ENCODE measurements at places on chromosomes 2 and 18.

DNA sequence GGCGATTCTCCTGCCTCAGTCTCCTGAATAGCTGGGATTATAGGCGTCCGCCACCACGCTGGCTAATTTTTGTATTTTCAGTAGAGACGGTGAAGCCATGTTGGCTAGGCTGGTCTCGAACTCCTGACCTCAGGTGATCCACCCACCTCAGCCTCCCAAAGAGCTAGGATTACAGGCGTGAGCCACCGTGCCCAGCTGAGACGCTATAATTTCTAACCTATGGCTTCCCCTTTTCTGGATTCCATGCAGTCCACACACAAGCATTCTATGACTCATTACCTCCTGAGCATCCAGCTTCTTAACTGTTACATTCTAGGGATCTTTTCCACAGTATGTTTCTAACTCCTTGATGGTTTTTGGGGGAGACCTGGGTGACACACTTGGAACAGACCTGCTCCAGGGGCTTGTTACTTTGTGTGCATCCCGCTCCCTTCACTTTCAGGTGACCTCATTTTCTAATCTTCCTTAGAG lies 11.8 kb upstream of the KCMF1 start:
- no peak for DNase-seq

DNA sequence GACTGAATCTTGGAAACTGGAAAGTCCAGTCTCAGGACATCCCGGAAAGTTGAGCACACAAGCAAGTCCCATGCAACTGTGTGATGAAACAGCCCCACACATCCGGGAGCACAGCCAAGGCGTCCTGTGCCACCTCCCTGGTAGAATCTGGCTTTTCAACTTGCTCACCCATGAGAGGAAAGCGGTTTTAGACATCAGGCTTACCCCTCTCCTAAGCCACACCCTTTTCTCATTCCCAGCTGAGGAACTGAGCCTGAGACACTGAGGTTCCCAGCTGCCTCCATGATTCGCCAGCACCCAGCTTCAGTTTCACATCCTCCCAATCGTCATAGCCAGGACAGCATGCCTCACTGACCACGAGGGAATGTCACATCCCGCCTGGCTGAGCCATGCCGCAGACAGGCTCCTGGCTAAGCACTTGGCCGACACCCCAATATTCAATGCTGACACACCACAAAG lies 60.3 kb downstream of the STEAP3 start:
- no peak for DNase-seq

- no peak for DNase-seq
Observed at GRCh38 chr2:132690664-132691303, 20.8 kb upstream of the LYPD1 start.

DNA sequence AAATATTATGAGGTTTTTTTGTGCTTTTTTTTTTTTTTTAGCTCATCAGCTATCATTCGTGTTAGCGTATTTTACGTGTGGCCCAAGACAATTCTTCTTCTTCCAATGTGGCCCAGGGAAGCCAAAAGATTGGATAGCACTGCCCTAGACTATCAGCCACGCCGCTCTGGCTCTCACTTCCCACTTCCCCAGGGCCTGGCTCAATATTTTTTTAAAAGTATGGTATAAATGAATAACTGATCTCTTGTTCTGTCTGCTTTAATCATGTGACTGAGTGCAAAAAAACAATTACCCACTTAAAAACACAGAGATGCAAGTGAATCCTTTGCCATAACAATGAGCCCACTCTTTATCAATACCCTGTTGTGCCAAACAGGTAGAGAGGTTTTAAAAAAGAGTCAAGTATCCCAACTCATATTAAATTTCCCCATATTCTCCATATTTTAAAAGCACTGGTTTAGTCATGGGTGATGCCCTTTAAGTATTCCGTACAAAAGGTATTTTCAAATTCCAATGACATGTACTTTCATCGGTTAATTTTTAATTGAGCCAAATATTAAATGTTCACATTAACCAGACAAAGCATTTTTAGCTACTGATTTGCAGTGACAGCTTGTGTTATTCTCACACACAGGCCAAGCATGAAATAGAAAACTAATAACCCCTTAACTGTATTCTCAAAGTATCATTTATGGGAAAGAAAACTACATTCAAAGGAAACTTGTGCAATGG lies 12.6 kb downstream of the BCL2 start:
- DNase-seq, result no peak

GRCh38 chr2:235453605-235454151 lies 40.2 kb upstream of the AGAP1 start:
- no peak for DNase-seq

DNA sequence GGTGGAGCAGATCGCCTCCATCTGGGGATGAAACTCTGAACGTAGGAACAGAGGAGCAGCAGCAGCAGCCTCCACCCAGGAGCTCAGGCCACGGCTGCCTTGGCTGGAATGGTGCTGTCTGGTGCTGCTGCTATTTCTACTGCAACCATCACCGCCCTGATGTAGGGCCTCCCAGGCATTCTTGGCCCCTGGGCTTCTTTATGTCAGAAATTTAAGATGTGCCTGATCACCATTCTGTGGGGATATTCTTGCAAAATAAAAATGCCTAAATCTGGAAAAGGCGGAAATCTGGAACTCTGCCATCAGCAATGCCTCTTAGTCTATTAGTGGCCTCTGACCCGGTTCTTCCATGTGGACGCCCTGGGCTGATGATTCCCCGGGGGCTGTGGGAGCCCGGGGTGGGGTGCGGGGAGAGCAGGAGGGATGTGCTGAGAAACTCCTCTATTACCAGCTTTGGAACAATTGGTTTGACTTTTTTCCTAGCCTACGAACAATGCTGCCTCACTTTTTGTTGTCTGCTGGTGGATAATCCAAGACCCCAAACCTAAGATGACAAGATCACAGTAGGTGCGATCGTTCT lies 47.2 kb downstream of the FAM124B start:
- DNase-seq, result no peak

DNA sequence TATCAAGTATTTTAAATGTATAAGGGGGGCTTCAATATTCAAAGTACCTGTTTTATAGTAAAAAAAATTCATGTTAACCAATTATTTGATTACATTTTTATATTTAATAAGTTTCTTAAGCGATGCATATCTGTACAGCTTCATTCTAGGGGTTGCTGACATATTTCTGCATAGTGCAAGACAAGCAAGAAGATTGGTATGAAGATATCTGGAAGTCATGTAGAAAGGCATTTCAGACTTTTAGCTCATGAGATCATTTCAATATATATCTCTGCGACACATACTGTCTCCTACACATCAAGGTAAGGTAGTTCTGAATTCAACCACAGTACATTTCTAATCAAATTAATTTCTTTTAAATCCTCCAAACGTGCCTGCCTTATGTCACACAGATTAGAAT lies 73.1 kb downstream of the MEMO1 start:
- no peak for DNase-seq

GRCh38 chr2:36655453-36655852 lies 41.1 kb upstream of the VIT start:
- no peak for DNase-seq

GRCh38 chr2:64652231-64653108 lies 1.2 kb downstream of the SERTAD2 start:
- no peak for DNase-seq

- no peak for DNase-seq
Observed at GRCh38 chr2:69731147-69731970, 10.6 kb upstream of the ANXA4 start.
